EL (cell line): ENCODE measurements at places on chromosomes 12 and 14.

DNA sequence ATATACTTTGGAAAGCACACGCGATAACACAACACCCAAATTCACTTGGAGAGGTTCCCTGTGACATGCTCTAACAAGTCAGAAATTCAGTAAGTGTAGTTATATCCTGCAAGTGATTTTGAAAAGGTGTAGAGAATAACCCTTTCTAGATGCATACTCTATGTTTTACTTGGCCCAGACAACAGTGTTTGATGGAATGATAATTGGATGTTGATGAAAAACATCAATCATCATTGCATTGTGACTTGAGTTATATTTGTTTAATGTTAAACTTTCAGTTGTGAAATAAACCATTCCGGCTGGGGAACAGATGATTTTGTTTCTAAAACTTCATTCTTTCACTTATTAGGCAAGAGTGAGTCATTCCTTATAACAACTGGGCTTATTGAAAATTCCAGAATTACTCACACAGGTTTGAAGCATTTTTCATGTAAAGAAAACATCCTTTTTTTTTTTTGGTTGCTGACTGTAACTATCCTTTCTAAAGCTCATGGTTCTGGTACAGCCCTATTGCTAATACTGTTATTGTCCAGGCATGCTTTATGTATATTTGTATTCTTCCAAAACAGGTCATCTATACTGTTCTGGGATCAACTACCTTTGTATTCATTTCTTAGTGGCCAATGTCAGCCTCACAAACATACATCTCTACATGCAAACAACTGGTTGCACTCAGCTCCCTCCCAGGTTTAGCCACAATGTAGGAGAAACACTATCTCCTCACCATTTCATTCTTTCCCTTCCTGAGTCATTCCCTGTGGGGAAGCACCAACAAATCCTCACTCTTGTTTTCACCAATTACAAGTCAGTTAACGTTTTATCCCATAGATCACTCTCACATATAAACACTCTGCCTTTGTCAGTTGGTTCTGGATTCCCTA, 121.2 kb upstream of the LRIG3 start:
- DNase-seq, result peak; percentile 88

- no peak for DNase-seq
Measured at GRCh38 chr14:64680013-64680713, 24.1 kb upstream of the PLEKHG3 start.

DNA sequence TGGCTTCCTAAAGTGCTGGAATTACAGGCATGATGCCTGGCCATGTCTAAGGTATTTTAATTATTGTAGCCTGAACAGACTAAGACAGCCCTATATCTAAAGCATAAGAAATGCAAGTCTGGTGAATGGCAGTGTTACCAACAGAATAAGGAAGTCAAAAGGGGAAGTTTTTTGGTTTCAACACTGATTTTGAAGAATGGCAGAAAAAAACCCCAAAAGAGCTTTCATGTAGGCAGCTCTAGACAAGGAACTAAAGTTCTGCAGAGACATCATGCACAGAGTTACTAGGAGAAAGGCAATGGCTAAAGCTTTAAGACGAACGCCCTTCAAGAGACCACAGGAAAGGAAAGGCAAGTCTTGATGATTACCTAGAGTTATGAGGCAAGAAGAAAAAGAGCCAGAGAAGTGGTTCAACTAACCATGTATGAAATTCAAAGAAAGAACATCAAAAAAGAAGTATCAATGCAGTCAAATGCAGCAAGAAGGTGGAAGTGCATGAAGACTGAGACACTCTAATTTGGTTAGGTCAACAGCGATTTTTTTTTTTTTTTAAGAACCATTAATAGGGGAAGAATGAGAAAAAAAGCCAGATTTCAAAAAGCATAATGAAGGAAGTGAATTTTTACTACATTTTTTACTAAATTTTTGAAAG, 50.8 kb downstream of the RPS6KA5 start:
- DNase-seq, result no peak

DNA sequence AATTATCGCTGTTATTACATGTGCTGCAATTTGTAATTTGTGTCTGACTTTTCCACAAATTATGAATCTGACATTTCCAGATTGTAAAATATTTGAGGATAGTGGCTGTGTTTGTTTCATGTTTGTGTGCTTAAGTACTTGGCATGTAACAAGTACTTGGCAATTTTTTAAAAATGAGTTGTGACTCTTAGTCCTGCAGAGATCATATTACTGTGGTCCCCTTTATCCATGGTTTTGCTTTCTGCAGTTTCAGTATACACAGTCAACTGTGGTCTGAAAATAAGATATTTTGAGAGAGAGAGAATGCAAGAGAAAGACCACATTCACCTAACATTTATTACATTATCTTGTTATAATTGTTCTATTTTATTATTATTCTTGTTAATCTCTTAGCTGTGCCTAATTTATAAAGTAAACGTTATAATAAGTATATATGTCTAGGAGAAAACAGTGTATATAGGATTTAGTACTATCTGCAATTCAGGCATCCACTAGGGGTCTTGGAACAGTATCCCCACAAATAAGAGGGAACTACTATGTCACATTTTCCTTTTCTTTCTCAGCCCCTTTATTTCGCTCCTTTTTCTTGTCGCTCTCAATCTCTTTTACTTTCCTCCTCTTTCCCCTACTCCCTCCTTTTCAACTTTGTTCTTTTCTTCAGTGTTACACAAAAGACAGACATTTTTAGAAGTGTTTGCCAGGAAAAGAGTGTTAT, 176.1 kb downstream of the FUT8 start:
- DNase-seq, result no peak

GRCh38 chr12:20628226-20628787, 66.8 kb upstream of the SLCO1C1 start:
- DNase-seq, result no peak

DNA sequence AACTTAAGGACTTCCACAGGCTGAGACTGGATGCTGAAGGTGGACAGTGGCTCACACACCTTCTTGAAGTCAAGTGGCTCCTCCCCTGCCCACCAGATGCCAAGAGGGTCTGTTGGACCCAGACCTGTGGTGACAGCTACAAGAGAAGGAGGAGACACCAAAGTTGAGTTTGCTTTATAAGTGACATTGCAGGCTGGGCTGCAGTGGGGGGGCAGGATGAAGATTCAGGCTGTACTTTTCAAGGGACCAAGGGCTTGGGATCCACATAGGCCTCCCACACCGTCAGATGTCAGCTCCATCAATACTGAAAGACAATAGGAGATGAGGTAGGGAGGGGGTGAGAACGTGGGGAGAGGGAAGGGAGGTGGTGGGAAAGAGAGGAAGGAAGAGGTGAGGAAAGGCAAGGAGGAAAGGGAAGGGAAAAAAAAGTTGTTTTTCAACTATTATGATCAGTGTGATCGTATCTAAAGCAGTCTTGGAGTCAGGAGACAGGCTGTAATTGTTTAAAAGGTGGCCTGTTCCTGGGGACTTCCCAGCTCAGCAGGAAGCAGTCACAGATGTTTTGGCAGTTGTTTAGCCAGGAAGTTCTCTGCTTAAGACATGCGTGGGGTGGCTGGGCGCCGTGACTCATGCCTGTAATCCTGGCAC, 84.1 kb upstream of the RESF1 start:
- DNase-seq, result peak; percentile 78

GRCh38 chr12:92739113-92739512, 36.3 kb downstream of the PLEKHG7 start:
- no peak for DNase-seq

GRCh38 chr12:113385282-113385882, 18.3 kb downstream of the SDS start:
- no peak for DNase-seq

GRCh38 chr12:107805488-107806180, 31.1 kb downstream of the ASCL4 start:
- no peak for DNase-seq

DNA sequence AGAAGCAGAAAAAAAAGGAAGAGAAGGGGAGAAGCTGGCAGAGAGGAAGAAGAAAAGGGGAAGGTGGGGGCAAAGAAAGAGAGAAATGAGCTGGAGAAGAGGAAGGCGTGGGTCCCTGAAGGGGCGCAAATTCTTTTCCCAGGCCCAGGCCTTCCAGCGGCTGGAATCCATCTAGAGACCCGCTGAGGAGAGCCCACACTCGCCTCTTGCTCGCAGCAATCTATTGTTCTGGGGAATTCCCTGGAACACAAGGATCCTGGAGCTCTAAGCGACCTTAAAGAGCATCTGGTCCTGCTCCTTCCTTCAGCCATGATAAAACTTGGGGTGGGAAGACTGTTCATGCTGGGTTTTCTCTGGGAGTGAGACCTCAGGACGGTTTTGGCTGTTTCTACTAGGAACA, 41.2 kb upstream of the FKBP4 start:
- no peak for DNase-seq

- DNase-seq, result no peak
Measured at GRCh38 chr14:96934638-96935330, 137.6 kb downstream of the VRK1 start.

DNA sequence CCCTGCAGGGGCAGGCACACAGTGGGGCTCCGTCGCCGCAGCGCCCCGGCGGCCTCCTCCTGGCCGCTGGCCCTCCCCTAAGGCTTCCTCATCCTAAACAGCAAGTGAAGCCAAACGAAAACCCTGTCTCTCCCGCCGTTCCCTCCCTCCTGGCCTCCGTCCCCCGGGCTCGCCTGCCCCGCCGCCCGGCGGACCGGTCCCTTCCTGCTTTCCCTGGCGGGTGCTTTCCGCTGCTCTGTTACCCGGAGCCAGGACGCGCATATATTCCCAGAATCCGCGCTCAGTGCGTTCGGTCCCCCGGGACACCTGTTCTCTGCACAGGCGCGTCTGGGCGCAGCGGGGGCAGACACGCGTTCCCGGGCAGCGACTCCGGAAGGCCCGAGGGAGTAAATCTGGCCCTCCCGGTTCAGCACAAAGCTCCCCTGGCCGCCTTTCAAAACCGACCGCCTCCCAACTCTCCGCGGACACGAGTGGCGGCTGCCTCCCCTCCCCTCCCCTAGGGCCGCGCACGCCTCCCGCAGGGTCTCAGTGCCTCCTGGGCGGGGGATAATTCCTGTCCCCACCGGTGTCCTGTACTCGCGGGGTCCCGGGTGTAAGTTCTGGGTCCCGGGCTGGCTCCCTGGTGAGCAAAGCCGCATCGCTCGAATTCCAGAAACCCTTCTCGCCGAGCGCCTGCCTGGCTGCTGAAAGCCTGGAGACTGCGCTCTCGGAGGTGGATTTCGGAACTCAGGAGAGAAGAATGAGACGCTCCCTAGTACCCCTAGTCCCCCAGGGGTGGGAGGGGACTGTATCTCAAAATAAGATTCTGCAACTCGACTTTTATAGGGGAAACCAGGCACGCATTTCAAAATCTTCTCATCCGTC, 21.4 kb upstream of the CEP170B start:
- DNase-seq, result no peak

GRCh38 chr12:72476301-72476700, 204.1 kb downstream of the TRHDE start:
- DNase-seq, result no peak

- DNase-seq, result no peak
Measured at GRCh38 chr14:96461950-96462798, 40.0 kb upstream of the PAPOLA start.

- DNase-seq, result no peak
Measured at GRCh38 chr12:11578461-11578993, 70.9 kb upstream of the ETV6 start.

- DNase-seq, result peak; percentile 52
Measured at GRCh38 chr12:27521066-27521465, 2.9 kb upstream of the PPFIBP1 start.
